ENCODE measurements at places on chromosomes 6 and 20. TPM values are rescaled to one million over a fixed set of nuclear protein-coding genes. Genes with fewer than 3 reads are reported as not detected.

- DNase-seq: no peak
Measured at GRCh38 chr6:45038226-45038625, 289.9 kb upstream of the RUNX2 start.

DNA sequence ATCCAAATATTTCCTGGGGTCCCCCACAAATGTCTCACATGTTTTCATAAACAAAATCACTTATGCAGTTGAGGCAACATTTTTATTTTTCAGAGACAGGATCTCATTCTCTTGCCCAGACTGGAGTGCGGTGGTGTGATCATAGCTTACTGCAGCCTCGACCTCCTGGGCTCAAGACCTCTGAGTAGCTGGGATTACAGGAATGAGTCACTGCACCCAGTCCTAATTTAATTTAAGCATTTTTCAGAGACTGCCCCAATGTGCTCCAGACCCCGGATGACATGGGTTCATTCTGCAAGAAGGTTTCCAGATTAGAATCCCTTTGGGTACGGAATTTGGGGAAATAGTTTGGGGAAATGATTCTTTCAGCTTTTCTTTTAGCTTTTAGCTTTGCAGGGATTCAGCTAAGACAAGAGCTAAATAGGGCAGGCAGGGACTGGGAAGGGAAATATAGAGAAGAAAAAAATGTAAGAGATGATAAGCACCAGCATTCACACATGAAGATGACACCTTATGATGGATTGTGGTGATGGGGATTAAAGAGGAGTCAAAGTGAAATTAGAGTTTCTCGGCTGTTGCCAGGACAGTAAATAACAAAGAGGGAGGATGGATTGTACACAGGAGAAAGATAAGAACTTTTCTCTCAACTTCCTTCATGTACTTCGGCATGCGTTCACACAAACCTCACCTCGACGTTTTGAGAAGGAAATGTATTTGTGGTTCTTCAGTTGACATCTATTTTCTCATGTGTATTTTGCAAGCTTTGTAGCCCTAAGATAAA, 169.4 kb upstream of the TAB2 start:
- no peak for DNase-seq

- no peak for DNase-seq
Measured at GRCh38 chr6:158396136-158396535, 83.9 kb downstream of the TULP4 start.

DNA sequence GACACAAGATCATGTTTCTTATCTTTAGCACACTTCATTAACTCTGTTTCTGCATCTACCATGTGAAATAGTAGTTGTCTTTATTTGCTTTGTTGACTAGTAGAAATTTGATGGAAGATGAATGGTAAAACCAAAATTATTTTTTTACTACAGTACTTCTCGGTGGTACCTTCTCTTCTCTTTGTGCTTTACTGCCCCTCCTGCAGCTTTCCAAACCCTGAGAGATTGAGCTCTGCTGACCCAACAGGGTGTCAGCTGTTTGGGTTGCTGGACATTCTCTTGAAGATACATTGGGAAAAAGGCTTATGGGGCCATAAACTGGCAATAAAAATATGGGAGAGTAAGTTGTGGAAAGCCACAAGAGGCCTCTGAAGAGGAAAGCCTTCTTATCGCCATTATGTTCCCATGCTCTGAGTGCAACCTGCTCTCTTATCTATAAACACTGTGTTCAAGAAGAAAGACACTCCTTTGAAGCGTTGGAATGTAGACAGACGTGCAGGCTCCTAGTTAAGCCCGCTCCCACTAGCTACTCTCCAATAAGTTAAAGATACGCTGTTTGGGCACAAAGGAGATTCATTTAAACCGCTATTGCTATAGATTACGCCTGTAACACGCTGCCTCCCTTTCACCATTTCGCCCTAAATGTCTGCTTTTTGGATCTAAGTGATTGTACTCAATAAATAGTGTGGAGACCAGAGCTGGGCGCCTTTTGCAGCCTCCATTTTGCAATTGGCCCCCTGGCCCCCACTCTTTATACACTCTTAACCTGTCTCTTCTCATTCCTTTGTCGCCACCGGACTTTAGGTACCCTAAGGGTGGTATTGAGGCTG, 60.1 kb upstream of the PRSS16 start:
- DNase-seq: no peak

GRCh38 chr6:64777941-64778785, 928.9 kb downstream of the EYS start:
- no peak for DNase-seq

GRCh38 chr20:59660471-59660870, 56.1 kb downstream of the PHACTR3 start:
- no peak for DNase-seq

DNA sequence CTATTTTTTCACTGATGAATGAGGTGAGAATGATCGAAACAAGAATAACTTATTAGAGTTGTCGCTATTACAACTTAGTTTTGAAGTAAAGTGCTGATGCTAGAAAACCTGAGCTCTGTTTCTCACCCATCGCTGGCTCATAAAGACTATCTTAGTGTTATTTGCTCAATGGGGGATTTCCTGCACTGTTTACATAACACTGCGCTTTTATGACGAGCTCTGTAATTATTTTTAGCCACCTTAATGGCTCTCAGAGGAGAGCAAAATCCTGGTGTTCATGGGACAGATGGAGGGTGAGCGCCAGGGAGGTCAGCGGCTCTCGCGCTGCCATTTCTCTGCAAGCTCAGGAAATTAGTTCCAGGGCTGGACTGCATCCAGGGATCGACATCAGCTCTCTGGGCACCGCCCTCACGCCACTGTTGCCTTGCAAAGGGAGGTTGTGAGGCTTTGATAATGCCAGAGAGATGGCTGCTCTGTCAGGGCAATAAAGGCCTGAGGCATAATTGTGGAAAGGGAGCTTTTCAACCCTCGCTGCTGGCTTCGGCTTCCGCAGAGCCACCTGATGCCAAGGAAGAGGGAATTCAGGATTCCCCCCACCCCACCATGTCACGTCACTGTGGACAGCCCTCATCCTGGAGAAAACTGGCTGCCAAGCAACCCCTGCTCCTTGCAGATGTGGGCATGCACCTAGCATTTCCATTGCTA, 72.0 kb downstream of the DACT2 start:
- DNase-seq: peak; percentile 72

GRCh38 chr6:4291453-4292403, 156.4 kb upstream of the ECI2 start:
- DNase-seq: no peak

DNA sequence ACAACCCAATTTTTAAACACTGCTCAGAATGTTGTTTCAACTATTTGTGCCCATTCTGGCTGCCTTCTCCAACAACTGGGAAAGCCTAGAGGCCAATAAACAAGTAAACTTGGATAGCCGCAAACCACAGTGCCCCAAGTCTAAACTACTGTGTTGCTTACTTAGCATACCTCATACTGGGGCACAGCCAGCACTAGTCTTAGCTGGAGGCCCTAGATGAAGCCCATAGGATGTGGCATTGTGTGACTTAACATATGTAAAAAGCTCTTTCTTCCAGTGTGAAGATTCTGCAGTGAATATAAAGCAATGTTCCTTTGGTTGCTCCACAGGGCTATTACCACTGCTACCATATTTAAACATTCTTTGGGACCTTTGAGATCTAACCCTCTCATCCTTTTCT, 564.3 kb upstream of the NRSN1 start:
- no peak for DNase-seq

The AHCY gene
- 103 TPM for total RNA-seq

DNA sequence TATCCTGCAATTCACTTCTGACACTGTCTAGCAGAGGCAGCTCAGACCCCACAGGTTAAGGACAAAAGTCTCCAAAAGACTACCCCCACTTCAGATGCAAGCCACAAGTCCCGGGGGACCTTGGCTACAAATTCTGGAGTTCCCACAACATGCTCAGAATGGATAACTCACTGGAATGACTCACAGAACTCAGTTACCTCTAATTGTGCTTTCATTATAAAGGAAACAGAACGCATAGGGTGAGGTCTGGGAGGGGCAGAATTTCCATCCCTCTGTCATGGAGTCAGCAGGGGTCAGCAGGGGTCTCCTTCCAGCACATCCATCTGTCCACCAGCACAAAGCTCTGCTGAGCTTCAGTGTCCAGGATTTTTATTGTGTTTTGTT, 184.2 kb downstream of the CDH4 start:
- DNase-seq: no peak

The BPIFB4 gene
- not detected for total RNA-seq

The SIRPG gene
- 0.99 TPM for total RNA-seq

DNA sequence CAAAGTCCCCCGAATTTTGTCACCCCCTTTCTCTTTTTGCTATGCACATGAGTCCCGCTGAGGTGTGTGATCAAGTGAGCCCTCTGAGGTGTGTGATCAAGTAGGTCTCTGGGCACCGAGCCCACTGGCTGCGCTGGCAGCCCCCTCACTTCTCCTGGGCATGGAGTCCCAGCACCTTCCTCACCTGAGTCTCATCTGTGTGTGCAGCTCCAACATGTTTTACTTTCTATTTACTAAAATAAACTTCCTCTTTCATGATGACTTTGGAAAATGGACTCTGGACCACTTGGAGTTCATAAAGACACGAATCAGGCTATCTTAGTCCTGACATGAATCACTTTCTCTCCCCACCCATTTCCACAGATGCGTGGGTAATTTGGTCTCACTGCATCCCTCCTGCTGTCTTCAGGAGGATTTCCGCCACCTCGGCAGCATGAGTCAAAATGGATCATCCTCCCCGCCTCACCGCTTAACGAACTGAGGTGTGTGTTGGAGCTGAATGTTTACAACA, 39.8 kb downstream of the PRDM1 start:
- DNase-seq: no peak

DNA sequence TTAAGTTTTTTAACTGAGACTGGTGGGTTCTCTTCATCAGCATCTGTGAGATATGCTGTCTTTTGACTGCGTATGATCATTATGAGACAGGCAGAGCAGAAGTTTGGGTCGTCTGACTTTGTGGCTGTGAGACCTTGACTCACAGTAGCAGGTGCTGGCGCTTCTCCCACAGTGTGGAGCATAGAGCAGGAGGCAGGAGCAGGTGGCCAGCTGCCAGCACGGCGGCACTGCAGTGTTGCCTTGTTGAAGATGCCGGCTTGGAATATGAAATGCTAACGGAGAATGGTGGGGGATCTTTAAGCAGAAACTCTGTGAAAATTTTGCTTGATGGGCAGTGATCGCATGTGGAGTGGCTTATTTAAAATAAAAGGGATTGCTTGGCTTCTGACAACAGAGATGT, 105.0 kb downstream of the TIAM2 start:
- DNase-seq: no peak

The BNIP5 gene
- total RNA-seq: not detected

- no peak for DNase-seq
Measured at GRCh38 chr6:34384321-34385153, 7.9 kb downstream of the NUDT3 start.

DNA sequence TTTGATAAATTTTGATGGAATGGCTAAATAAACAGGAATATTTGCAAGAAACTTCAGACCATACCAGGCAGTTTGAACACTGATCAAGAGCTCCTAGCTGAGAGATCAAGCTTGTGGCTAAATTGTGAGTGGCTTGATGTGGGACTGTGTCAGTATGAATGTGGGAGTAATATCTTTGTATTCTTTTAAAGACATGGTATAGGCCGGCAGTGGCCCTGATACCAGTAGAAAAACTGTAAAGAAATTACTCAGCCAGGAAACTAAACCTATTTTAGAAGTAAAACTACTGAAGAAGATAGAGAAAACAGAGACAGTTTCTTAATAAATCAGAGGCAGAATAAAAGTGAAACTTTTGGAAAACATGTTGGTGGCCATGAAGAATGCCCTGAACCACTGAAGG, 608.4 kb upstream of the SYNCRIP start:
- no peak for DNase-seq

The TFAP2C gene
- total RNA-seq: 12.5 TPM

DNA sequence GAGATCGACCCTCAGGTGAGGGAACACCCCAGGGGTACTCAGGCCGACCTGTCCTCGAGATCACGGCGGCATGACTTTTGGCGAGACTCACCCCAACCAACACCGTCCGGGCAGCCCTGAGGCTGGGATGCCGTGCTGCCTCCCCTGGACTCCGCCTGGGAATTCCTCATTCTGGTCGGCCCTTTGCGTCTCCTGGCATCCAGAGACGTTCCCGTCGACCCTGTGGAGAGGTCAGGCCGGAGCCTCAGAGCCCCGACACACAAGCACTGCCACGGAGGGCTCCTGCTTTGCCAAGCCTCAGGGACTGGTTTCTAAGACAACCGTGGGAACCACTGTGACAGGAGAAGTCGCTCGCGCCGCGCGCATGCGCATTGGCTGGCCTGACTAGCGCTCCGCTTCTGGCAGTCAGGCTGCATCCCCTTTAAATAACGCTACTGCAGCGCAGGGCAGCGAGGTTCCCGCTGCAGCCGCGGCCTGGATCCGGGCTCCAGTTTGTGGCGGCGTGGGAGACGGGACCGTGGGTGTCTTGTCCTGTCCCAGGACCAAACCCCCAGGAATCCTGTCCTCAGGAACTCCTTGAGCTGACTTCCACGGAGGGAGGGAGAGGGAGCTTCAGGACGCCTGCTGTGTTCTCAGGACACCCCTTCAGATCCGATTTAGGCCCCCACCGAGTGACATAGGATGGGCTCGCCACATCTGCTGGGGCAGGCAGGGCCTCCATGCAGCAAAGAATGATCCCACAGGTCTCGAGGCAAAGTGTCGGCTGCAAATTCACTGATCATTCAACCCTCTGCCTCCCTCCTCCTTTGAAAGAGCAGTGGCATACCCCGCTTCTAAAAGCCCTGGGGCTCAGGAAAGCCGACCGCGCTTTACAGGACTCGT, 163.2 kb upstream of the ZNF337 start:
- DNase-seq: peak; percentile 72

The MUC22 gene
- total RNA-seq: not detected

DNA sequence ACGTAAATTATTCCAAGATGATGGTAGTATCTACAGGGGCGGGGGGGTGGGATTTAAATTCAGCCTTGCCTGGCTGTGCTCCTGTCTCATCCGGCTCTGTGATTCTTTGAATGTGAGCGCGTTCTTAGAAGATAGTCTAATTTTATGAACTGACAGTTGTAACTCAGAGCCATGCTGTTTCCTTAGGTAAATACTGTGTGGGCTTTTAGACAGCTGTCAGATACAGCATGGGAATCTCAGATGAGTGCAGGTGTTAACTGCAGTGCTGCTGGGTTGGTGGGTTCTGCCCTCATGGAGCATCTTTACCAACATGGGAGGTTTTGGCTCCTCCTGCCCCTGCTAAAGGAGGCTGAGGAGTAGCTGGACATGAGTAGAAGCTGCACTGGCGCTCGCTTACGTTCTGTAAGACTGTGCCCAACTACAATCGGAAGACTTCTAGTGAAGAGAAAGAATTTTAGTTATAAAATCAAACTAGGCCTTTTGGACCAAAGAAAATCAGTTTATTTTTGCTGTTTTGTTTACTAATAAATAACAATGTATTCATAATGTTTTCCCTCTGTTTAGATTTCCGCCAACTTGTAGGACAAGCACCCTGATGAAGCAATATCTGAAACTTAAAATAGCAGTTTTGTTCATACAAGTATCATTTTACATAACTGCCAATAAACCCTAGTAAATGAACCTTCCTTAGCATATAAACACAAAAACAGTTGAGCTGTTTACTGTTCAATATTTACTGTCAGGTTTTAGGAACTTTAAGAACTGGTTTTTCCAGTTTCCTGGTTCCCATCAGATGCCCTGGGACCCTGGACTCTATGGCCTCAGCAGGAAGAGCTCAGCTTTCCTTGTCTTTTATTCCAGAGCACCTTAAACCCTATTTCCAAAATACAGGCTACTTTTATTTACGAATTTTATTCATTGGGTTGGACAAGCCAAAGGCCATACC, 66.1 kb downstream of the FAM120B start:
- no peak for DNase-seq

- DNase-seq: no peak
Measured at GRCh38 chr20:48338717-48339116, 489.1 kb downstream of the PREX1 start.

- no peak for DNase-seq
Measured at GRCh38 chr20:51373713-51374455, 168.6 kb downstream of the NFATC2 start.

- DNase-seq: no peak
Measured at GRCh38 chr6:157985378-157986155, 3.9 kb downstream of the SYNJ2 start.

Measured in ureter (tissue), 1 donor.